Cortex of kidney (tissue), 1 donor: ENCODE measurements at places on chromosomes 2 and 18.

- DNase-seq = no peak
Measured at GRCh38 chr2:109144271-109144670, 15.3 kb downstream of the SH3RF3 start.

- DNase-seq = no peak
Measured at GRCh38 chr2:180319586-180320405, 312.7 kb upstream of the CWC22 start.

GRCh38 chr18:45384137-45384961, 230.9 kb upstream of the SLC14A2 start:
- DNase-seq = no peak

- DNase-seq = no peak
Measured at GRCh38 chr2:204268458-204268857, 276.8 kb upstream of the PARD3B start.

GRCh38 chr2:197057959-197058358, 131.5 kb upstream of the PGAP1 start:
- no peak for DNase-seq

DNA sequence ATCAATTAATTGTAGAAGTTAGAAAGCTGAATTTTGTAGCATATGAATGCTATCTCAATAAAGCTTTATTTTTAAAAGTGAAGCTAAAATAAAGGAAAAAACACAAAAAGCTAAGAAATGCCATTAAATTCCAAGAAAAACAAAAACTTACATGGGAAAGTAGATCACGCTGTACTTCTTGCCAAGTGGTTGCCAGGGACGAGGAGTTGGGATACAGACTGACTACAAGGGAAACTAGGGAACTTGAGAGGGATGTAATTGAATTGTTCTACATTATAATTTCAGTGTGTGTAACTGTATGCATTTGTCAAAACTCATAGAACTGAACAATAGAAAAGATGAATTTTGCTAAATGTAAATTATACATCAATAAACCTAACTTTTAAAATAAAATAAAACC, 108.1 kb downstream of the DYM start:
- DNase-seq = no peak

GRCh38 chr2:194915485-194915884, 741.5 kb upstream of the SLC39A10 start:
- DNase-seq = no peak

DNA sequence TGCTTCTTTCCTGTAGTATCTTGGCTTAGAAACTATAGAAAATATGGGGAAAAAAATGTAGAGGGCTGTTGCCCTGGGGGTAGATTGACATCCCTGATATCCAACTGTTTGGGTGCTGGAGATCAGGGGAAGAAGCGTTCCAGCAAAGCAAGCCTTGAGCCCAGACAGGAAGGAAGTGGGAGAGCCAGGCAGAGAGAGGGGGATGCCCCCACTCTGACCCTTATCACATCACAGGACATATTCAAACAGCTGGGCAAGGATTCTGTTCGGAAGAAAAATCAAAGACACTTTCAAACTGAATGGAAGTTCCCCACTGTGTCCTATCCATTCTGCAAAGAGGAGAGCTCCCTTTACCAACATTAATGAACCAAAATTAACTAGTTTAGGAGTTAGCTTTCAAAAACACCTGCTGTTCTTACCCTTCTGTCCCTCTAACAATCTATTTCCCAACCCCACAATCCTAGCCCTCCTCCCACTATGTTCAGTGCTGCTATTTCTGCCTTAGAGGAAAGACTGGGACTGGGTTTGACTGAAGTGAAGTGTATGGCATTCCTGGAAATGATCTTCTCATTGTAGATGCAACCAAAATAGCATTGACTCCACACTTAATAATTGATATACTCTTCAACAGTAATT, 16.9 kb upstream of the KCNG3 start:
- no peak for DNase-seq

GRCh38 chr2:239298116-239298804, 102.6 kb downstream of the HDAC4 start:
- no peak for DNase-seq

GRCh38 chr2:126775300-126775985, 119.5 kb downstream of the GYPC start:
- no peak for DNase-seq

- DNase-seq = no peak
Measured at GRCh38 chr2:100394111-100394641, 23.3 kb downstream of the CHST10 start.

GRCh38 chr2:154455866-154456265, 242.6 kb upstream of the KCNJ3 start:
- no peak for DNase-seq

DNA sequence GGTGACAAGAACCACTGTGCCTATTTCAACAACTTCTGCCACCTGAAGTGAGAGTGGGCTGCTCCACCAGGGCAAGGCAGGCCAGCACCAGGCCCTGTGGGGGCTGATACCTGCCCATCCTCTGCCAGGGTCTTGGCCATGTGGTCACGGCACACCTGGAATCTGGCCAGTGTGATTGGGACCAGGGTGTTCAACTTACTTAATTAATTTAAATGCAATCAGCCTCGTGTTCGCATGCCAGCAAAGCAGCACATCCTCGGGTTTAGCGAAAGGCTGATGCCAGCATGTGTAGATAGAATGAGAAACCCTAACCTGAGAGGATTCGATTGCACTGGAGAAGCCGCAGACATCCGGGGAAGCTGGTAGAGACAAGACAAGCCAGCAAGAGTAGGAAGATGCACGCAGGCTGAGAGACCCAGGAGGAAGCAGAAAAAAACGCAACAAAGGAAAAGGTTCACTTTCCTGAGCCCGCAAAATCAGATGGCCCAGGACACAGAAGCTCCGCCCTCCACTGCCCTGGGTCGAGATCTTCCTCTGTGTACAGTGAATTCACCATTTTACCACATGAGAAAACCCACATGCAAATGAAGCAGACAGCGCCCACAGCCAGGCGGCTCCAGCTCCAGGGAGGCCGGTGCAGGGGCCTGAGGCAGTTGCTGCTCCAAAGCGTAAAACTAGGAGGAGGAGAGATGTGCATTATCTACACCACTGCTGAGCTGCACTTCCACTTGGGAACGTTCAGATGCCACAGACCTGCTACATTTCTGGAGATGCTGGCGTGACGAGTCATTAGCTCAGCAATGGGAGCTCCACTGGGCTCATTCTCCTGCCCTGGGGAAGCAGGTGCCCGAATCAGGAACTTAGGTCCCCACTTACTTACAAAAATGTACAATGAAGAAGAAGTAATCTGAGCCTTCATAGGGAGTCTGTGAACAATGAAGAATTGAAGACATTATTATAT, 92.1 kb downstream of the TMEM18 start:
- DNase-seq = no peak

GRCh38 chr2:134107402-134107801, 146.5 kb upstream of the MGAT5 start:
- DNase-seq = no peak

- no peak for DNase-seq
Measured at GRCh38 chr18:48020337-48021250, 90.1 kb upstream of the SMAD2 start.

DNA sequence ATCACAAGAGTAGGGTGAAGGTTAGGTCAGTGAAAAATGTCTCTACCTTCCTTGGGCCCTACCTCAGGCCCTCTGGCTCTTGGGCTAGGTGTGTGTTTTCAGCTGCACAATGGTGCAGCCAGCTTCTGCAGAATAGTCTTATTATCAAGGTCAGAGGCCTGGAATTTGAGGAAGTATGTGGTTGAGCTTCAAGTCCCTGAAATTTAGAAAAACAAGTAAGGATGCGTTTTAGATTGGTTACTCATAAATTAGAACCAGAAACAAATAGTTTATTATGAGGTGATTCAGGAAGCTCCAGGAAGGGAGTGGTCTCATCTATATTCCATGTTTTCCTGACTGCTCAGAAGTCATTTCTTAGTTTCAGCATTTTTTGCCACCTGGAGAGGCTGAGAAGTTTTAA, 204.2 kb upstream of the CELF4 start:
- DNase-seq = no peak

- DNase-seq = no peak
Measured at GRCh38 chr2:108910541-108911396, 78.3 kb downstream of the EDAR start.
